ENCODE measurements at places on chromosomes 3 and 15.
A peak's percentile ranks its signal among the peaks of the same experiment; 100 is the strongest.

GRCh38 chr3:177057768-177058167 is 139.5 kb downstream of the TBL1XR1 start:
- no peak for DNase-seq

DNA sequence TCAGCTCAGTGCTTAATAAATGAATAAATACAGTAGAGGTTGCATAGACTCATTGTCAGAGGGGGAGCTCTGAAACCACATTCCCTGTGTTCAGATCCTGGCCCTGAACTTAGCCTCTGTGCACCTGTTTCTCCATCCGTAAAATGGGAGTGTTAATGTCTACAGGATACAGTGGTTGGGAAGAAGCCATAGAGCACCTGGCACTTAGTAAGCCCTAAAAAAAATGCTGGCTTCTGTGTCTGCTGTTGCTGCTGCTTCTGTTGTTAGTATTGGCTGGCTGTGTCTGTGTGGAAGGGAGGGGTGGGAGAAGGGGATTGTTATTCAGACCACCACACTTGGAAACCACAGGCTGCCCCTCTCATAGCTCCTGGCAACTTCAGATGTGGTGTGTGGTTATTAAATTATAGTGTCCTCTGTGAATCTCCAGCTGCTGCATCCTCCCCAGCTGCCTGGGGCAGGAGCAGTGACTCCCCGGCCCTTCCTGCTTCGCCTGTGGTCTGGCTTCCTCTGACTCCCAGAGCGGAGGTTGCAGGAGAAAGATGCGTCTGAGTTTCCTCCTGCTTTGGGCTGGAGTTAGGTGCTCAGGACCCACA is 31.0 kb downstream of the FGD5 start:
- DNase-seq: no peak

GRCh38 chr3:49563766-49564165 is 9.5 kb downstream of the BSN start:
- no peak for DNase-seq

- DNase-seq: no peak
Measured at GRCh38 chr15:22863356-22863755, 24.9 kb downstream of the NIPA2 start.

DNA sequence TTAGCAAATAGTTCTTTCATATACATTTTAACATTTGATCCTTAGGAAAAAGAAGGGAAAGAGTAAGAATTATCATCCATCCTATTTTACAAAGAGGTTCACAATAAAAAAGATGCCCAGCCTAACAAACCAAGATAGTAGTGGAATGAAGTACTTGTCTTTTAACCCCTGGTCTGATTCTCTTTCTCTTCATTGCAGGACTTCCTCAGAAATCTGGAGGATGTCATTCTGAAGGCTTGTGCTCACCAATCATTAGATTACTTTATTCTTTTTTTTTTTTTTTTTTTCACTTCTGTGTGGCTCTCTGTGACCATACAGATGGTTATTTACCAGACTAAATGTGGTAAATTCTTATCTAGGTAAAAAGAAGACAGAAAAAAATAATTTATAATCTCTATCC is 7.0 kb downstream of the HDGFL3 start:
- DNase-seq: no peak

DNA sequence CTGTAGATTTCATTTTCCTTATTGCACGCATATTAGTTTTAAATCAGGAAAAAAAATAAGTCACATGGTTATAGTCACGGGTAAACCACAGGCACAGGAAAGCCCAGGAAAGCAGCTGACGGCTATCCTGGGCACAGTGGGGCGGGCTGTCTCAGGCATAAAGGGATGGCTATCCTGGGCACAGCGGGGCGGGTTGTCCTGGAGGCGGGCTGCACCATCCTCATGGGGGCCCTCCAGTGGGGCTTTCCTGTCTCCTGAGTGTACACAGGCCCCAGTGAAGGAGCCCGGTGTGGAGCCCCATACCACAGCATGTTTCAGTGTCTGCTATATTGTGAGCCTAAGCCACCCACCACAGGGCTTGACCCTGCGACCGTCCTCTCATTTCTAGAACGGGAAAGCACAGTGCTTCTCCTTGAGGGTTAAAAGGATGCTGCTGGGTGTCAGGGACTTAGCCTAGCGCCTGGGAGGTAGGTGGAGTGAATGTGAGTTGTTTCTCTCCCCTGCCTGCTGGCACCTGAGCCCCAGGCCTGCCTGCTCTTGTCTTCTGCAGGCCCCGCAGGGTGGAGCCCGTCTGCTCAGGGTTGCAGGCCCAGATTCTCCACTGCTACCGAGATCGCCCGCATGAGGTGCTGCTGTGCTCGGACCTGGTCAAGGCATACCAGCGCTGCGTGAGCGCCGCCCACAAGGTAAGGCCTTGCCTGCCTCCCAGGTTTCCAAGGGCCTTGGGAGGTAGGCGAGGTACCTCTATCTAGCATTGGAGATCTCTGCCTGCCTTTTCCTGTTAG is 25.9 kb upstream of the PLXNA1 start:
- DNase-seq: no peak

DNA sequence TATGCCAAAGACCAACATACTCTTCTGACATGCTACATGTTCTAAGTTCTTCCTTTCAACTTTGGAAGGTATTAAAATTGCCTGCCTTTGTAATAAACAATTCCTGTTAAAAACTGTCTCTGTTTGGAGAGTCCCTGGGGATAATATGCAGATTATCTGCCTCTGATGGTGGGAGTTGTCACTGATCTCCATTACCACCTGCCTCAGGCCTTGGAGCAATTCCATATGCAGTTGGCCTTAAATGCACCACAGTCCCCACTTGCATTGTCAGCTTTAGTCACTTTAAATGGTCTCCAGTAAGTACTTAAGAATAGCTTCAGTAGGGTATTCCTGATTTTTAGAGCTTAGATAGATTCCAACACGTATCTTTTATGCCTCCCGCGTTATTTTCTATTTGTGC is 121.1 kb upstream of the GOLIM4 start:
- DNase-seq: peak; percentile 46

GRCh38 chr15:70068783-70069565 is 28.7 kb downstream of the TLE3 start:
- DNase-seq: no peak

GRCh38 chr3:127495821-127496655 is 94.5 kb downstream of the TPRA1 start:
- DNase-seq: no peak

- no peak for DNase-seq
Measured at GRCh38 chr3:80769683-80770082, 991.8 kb downstream of the GBE1 start.

GRCh38 chr3:194282436-194283122 is 68.5 kb downstream of the CPN2 start:
- no peak for DNase-seq

DNA sequence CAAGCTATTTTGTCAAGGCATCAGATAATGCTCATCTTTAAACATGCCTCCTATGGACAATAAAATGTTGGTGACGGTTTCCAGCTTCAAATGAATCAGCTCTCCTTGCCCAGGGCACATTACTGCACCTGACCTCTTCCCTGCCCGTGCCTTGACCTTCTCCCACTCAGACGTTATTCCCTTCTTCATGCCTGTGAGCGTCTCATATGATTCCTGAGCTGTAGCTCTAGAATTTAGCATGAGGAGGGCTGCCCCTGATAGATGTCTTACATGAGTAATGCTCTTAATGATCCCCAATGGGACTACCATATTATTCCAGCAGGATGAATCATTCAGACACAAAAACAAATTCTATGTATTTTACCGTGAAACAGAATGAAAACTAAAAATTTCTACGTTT is 762.7 kb downstream of the ROBO1 start:
- no peak for DNase-seq

GRCh38 chr3:183331498-183331897 is 78.4 kb downstream of the B3GNT5 start:
- no peak for DNase-seq

GRCh38 chr3:20145874-20146273 is 40.1 kb downstream of the SGO1 start:
- no peak for DNase-seq

DNA sequence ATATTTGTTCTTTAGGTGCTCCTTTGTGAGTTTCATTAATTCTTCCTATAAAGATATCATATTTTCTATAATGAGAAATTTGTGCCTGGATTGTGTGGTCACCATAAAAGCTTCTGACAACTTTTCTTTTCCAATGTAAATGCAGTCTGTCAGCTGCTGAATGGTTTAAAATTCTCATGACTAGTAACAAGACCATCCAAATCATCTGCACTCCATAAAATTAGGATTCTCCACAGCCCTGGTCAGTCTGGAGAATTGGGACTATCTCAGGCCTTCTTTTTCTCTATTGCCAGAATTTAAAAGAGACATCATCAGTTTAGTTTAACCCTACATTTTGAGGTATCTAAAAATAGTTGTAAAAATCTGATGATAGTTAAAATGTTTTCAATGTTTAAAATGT is 180.9 kb downstream of the DTWD1 start:
- no peak for DNase-seq

DNA sequence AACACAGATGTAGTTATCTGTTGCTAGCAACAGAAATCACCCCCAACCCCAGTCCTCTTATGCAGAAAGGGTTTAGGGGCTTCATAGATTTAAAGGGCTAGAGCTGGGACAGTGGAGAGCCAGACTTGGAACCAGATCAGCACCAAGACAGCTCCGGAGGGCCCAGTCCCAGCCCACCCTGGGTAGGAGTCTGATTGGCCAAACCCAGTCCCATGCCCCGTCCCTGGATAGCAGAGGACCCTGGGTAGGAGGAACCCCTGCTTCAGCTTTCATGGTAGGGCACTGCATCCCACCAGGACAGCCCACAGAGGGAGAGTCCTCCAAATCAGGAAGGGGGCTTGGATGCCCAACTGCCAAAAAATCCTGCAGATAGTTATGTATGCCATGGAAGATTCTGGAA is 103.0 kb downstream of the CORO2B start:
- no peak for DNase-seq

DNA sequence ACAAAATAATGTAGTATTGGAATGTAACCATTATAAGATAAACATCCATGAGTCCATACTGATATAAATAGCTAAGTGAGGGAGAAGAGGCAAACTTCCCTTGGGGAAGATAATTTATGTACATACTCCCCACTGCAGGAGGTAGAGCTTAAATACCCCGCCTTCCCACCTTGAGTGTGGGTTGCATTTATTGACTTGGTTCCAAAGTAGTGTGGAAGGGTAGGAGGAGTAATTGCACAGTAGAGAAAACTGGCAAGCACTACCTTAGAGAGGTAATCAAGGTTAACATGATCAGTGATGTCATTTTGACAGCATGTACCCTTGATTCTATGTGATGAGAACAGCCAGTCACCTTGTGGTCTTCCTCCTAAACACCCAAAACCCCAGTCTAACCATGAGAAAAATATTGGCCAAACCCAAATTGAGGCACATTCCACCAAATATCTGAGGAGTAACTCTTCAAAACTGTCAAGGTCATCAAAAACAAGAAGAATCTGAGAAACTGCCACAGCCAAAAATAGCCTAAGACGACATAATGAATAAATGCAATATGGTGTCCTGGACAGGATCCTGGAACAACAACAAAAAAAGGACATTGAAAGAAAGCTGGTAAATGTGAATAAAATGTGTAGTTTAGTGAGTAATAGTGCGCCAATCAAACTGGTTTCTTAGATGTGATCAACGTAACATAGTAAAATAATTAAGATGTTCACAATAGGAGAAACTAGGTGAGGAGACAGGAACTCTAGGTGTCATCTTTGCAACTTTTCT is 774 bp upstream of the CNOT10 start:
- no peak for DNase-seq

- no peak for DNase-seq
Measured at GRCh38 chr15:85837011-85837433, 42.3 kb upstream of the KLHL25 start.

DNA sequence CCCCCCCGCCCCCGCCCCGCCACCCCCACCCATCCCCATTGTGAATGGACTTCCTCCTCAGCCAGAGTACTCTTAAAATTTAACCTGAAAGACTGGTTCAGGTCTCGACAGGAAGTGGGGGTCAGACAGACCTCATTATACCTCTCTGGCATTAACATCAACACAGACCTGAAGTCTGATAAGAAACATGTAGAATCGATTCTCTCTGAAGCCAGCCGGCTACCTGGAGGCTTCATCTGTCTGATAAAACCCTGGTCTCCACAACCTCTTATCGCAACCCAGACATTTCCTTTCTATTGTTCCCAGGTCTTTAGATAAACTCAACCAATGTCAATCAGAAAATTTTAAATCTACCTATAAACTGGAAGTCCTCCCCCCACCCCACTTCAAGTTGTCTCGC is 42.6 kb downstream of the SLCO2A1 start:
- DNase-seq: no peak

GRCh38 chr15:83289160-83289559 is 4.7 kb upstream of the BNC1 start:
- DNase-seq: no peak

- no peak for DNase-seq
Measured at GRCh38 chr3:87795701-87796100, 263.1 kb downstream of the CGGBP1 start.

DNA sequence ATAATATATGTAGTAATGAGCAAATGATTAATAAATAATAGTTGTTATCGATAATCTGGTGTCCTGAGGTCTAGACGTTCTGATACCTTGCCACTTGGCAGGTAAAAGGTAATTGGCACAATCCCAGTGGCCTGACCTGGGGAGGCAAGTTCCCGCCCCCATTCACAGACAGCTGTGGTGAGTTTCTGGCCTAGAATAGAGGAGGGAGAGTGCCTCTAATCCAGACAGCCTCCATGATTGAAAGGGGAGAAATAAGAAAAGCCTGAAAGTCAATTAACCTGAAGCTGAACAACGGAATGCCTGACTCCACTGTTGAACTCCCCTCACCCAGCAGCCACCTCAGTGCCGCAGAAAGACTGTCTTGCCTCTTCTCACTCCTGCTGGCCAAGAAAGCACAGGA is 38.1 kb upstream of the SV2B start:
- no peak for DNase-seq

GRCh38 chr3:98114264-98114663 is 16.3 kb upstream of the OR5H1 start:
- no peak for DNase-seq

DNA sequence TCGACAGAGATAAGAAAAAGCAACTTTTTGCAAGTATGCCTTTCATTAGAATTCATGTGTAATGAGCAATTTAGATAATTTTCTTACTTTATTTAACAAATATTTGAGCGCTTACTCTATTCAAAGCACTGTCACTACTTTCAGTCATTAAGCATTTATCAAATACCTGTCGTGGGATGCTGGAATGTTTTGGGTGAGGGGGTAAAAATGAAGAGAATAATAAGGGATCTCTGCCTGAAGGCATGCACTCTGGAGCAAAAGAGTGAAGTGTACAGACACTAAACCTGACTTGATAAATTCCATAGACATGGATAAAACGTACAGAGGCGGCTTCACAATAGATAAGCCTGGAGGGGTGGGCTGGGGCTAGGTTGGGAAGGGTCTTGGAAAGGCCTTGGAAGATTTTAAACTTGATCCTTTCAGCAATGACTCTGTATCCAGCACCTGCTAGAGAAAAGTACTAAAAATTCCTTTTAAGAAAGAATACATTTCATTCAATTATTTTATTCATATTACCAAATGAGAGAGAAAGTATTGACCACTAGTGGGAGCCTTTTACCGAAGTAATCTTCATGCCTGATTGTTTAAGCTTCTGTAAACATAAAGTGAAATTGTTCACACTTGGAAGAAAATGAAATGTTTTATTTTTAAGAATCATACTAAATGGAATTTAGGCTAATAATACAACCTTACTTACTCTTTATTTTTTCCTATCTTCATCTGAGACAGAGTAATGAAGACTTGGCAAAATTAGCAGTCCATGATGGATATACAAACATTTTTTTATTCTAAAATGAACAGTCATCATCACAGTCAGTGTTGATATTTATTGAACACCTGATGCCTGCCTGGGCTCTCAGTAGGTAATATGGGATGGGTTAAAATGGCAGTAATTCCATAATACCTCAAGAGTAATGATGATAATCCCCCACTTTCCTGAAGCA is 113.2 kb downstream of the PPP2R3A start:
- DNase-seq: no peak

GRCh38 chr3:46559091-46559704 is 6.9 kb downstream of the LRRC2 start:
- DNase-seq: no peak
